Fibroblast of the aortic adventitia (primary cell): ENCODE measurements at places on chromosomes 3 and 15. TPM values are rescaled to one million over a fixed set of nuclear protein-coding genes. Genes with fewer than 3 reads are reported as not detected.

SELENOT gene
- 37.9 and 150 TPM in 2 replicates for total RNA-seq

- DNase-seq = no peak
Measured at GRCh38 chr3:78871048-78871447, 896.8 kb downstream of the ROBO1 start.

DNA sequence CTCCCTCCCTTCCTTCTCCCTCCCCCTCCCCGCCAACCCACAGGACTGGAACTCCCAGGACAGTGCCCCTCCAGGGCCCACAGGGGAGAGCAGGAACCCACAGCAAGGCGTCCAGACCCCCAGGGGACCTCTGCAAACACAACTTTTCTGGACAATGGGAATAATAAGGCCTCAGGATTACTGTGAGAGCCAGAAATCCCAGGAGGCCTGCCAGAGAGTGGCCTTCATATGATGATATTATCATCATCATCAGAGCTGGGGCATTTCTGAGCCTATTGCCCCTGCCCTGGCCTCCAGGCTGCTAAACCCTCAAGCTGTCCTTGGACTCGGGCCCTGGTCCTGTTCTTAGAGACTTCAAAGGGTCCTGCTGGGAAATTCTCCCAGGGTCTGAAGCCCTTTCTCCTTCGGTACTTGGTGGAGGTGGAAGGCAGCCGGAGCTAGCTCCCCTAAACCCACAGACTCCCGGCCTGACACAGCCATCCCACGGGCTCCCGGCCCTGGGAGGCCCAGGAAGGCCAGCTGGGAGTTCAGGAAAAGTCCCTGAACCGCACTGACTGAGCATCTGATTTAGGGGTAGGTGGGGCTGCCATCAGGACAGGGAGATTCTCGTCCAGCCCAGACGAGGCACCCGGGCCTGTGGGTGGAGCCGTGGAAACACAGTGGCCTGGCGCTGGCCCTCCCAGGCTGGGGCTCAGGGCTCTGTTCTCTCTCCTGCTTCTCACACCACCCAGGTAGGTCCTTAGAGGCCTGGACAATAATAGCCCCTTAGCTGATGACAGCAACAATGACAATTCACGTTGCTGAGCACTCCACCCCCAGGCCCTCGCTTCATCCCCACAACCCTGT is 4.9 kb downstream of the CALML4 start:
- no peak for DNase-seq

GRCh38 chr3:98323425-98323824 is 30.2 kb upstream of the OR5K4 start:
- DNase-seq = no peak

GRCh38 chr3:68121287-68121686 is 466.9 kb upstream of the SUCLG2 start:
- DNase-seq = no peak

DNA sequence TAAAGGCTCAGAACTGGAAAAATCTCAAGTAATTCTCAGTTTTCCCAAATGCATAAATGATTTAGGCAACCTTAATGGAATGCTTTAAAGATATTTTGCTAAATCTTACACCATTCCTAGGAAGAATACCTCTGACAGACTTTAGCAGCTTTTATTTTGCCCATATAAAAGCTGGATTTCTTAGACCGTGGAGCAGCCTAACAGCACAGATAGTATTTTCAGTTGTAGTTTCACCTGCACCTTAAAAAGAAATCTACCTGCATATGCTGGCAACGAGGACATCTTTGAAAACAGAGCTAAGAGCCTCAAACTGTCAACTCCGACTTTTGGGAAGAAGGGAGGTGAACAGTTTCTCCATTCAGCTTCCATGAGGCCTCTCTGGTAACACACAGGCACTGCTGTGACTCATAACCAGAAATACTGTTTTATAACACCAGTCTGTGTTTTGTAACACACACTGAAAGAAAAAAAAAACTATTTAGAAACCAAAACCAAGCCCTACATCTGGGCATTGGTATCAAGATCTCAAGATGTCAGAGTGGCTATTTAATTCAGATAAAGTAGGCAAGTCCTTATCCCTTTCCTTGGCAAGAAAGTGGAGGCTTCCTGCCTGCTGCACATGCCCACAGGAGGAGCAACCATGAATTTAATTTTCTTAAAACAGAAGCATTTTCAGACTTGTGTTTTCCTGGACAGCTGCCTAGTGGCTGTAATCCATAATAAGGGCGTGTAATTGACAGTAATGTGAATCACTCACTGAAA is 181.5 kb upstream of the ICE2 start:
- DNase-seq = peak; percentile 88

DNA sequence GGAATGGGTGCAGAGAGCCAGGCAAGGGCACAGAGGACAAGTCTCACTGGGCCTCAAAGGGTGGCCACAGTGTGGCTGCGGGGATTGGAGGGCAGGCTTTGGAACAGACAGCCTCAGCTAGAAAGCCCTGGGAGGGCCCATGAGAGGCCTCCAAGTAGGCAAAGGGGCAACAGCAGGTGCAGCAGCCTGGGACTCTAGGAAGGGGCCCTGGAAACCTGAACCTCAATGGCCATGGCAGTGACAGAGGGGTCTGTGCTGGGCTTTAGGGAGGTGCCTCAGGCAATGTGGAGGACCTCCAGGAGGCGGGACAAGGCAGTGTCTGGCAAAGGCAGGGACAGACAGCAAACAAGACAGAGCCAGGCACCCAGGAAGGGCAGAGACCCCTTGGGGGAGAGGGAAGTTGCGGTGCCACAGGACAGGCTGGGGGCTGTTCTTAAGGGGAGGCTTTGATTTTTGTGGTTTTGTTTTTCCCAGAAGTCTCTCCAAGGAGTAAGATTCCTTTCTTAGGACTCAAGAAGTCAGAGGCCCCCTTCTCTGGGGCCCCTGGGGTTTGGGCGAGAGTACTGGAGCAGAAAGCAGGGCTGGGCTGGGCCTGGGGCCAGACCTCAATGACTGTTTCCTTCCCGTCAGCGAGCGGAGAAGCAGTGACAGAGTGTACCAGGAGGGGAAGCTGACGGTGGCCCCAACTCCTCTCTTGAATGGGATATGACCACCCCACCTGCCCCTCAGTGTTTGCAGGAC is 9.7 kb downstream of the STOML1 start:
- DNase-seq = peak; percentile 93

CLRN1 gene
- total RNA-seq = not detected in 2 replicates

FBN1 gene
- total RNA-seq = 984 and 4,431 TPM in 2 replicates

DNA sequence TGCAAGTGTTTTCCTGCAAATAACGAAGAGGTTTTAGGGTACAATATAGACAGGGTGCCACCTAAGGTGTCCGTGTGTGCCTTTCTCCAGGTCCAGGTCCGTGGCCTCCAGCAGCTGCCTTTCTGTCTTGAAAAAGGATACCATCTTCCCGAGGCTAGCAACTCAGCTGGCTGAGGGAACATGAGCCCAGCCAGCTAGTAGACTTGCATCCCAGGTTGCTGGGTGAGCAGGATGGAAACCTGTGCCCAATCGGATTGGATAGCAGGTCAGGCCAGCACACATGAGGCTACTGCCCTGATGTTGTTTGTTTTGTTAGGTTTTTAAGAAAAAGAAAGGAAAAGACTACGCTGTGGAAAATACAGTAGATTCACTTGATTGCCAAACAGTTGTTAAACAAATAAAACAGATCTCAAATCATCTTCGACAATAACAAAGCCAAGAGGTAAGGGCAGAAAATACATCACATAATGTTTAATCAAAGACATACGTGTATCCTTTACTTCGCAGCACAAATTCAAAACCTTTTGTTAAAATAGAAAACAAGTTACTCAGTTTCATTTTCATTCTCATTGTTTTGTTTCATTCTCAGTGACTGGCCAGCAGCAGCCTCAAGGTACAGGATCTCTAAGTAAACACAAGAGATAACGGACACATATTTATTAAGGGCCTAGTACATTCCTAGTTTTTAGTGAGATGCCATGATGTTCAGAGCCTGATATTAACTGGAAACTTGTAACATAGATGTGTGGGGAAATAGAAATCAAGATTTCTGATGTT is 661.2 kb upstream of the NR2F2 start:
- DNase-seq = peak; percentile 26
